Caco-2 (cell line): ENCODE measurements at places on chromosomes 12 and 14. TPM values are rescaled to one million over a fixed set of nuclear protein-coding genes. Genes with fewer than 3 reads are reported as not detected.
A peak's percentile ranks its signal among the peaks of the same experiment; 100 is the strongest.

- peaks cover 7% of the 10 kb centered on the region for H3K4me1 ChIP-seq
- no peaks in the 10 kb centered on the region for H3K27me3 ChIP-seq
- H3K4me3 ChIP-seq, result no peak overlapping the region
- H3K27ac ChIP-seq, result no peak overlapping the region
- H3K36me3 ChIP-seq, result no peaks in the 10 kb centered on the region
These were observed 481.1 kb downstream of the DIO2 start for GRCh38 chr14:79730196-79730595.

- DNase-seq, result no peak
- H3K27ac ChIP-seq, result no peak overlapping the region
These were observed 286.4 kb upstream of the TMEM132C start for GRCh38 chr12:127980585-127980984.

DNA sequence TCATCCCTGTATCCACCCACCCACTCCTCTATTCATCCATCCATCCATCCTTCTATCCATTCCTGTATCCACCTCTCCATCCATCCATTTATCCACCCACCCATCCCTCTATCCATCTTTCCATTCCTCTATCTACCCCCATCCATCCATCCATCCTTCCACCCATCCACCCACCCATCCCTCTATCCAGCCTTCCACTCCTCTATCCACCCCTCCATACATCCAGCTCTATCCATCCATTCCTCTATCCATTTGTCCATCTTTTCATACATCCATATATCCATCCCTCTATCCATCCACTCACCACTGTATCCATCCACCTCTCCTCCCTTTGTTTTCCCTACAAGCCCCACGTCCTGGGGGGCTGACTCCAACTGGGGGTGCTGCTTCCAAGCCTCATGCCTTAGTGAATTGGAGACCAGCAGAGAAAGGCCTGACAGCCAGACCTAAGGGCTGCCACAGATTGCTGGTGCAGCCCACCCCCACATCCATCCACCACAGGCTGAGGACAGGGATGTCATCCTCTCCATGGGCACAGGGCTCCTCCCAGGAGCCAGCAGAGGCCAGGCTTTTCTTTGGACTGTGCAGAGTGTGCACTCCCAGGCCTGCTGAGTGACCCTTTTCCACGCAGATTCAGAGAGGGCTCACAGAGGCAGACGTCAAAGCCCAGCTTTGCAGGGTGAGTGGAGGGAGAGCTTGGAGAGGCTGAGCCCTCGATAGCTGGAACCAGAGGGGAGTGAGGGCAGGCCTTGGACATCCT is 18.9 kb upstream of the GPR132 start:
- no peak overlapping the region for H3K27ac ChIP-seq
- DNase-seq, result no peak
- H3K4me1 ChIP-seq, result peaks cover 24% of the 10 kb centered on the region
- H3K27me3 ChIP-seq, result no peaks in the 10 kb centered on the region
- no peaks in the 10 kb centered on the region for H3K36me3 ChIP-seq

The ZDHHC22 gene
- not detected in 2 replicates for total RNA-seq

The SH2B3 gene
- 15.6 and 16.1 TPM in 2 replicates for total RNA-seq

GRCh38 chr12:77613411-77613810 is 217.3 kb upstream of the NAV3 start:
- H3K27me3 ChIP-seq, result no peaks in the 10 kb centered on the region
- no peak for DNase-seq
- H3K27ac ChIP-seq, result no peak overlapping the region
- no peaks in the 10 kb centered on the region for H3K4me1 ChIP-seq
- H3K4me3 ChIP-seq, result no peak overlapping the region

- DNase-seq, result no peak
- H3K4me1 ChIP-seq, result no peaks in the 10 kb centered on the region
- no peak overlapping the region for H3K27ac ChIP-seq
- no peaks in the 10 kb centered on the region for H3K27me3 ChIP-seq
- no peak overlapping the region for H3K4me3 ChIP-seq
These were observed 313.3 kb downstream of the DUSP6 start for GRCh38 chr12:89038831-89039512.

DNA sequence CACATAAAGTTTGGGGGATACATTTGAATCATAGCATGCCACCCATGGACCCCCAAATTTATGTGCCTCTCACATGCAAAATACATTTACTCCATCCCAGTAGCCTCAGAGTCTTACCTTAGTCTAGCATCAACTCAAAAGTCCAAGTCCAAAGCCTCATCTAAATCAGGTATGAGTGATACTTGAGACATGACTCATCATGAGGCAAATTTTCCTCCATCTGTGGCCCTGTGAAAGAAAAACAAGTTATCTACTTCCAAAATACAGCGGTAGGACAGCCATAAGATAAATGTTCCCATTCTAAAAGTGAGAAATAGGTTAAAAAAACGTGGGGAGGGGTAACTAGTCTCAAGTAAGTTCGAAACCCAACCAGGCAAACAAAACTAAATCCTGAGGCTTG is 444.2 kb downstream of the SNAPC1 start:
- no peaks in the 10 kb centered on the region for H3K36me3 ChIP-seq
- no peak for DNase-seq
- H3K4me1 ChIP-seq, result no peaks in the 10 kb centered on the region

The TSPAN19 gene
- total RNA-seq, result not detected in 2 replicates

The ALG10B gene
- 10.9 and 11.9 TPM in 2 replicates for total RNA-seq

- no peaks in the 10 kb centered on the region for H3K36me3 ChIP-seq
- no peak overlapping the region for H3K27ac ChIP-seq
- H3K4me1 ChIP-seq, result no peaks in the 10 kb centered on the region
- no peak overlapping the region for H3K4me3 ChIP-seq
These were observed 199.6 kb upstream of the DIO3 start for GRCh38 chr14:101361451-101362433.

- H3K4me1 ChIP-seq, result no peaks in the 10 kb centered on the region
- no peak overlapping the region for H3K27ac ChIP-seq
- DNase-seq, result peak; percentile 19
- H3K4me3 ChIP-seq, result no peak overlapping the region
- no peaks in the 10 kb centered on the region for H3K27me3 ChIP-seq
These were observed 328.3 kb downstream of the TMEM121 start for GRCh38 chr14:105854600-105855245.

The AQP5 gene
- total RNA-seq, result not detected in 2 replicates

DNA sequence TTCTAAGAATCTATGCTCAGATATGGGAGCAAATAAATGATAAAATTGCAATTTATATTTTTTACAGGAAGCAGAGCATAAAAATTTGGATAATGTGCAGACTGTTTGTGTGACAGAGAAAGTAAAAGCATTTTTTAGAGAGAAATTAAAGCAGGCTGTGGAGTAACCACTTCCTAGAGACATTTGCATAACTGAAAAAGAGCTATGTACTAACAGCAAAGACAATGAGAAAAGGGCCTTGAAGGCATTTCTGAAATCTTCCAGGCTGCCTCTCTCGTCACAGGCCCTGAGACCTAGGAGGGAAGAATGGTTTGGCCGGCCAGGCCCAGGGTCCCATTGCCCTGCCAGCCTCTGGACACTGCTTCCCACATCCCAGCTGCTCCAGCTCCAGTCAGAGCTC is 247.2 kb downstream of the ALX1 start:
- no peak for DNase-seq
- no peaks in the 10 kb centered on the region for H3K27me3 ChIP-seq
- H3K36me3 ChIP-seq, result no peaks in the 10 kb centered on the region
- H3K4me1 ChIP-seq, result no peaks in the 10 kb centered on the region
- H3K4me3 ChIP-seq, result no peak overlapping the region

- DNase-seq, result no peak
- no peak overlapping the region for H3K4me3 ChIP-seq
- H3K27me3 ChIP-seq, result no peaks in the 10 kb centered on the region
- H3K36me3 ChIP-seq, result no peaks in the 10 kb centered on the region
- H3K4me1 ChIP-seq, result peaks cover 13% of the 10 kb centered on the region
These were observed 130.1 kb downstream of the CCDC91 start for GRCh38 chr12:28320353-28320752.

The OASL gene
- total RNA-seq, result 0.11 and 0.35 TPM in 2 replicates

- no peak overlapping the region for H3K4me3 ChIP-seq
- no peaks in the 10 kb centered on the region for H3K4me1 ChIP-seq
- DNase-seq, result no peak
- H3K27ac ChIP-seq, result no peak overlapping the region
These were observed 331.8 kb downstream of the TMEM132D start for GRCh38 chr12:129571901-129572494.

GRCh38 chr12:80161612-80162011 is 62.3 kb downstream of the OTOGL start:
- H3K27me3 ChIP-seq, result no peaks in the 10 kb centered on the region
- no peaks in the 10 kb centered on the region for H3K36me3 ChIP-seq
- no peak overlapping the region for H3K27ac ChIP-seq
- DNase-seq, result no peak
- H3K4me3 ChIP-seq, result no peak overlapping the region

The DAZAP2 gene
- 84.9 and 100 TPM in 2 replicates for total RNA-seq

DNA sequence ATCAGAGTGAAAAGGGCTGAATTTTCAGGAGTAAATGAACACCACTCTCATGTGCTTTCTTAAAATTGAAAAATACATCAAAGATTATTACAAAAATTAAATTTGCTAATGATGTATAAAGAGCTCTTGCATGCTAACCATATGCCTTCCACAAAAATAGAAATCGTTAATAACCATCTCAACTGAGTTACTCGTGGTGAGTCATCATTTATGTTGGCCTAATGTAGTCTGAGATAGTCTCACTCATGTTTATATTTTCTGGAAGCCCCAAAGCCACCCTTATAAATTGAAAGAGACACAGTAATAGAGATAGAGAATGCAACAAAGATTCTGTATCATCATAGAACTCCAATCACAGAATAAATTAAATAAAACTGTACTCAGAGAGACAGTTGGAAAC is 131.2 kb downstream of the KCNH5 start:
- no peaks in the 10 kb centered on the region for H3K36me3 ChIP-seq
- no peak overlapping the region for H3K27ac ChIP-seq
- no peaks in the 10 kb centered on the region for H3K27me3 ChIP-seq
- no peak overlapping the region for H3K4me3 ChIP-seq
- H3K4me1 ChIP-seq, result no peaks in the 10 kb centered on the region

The NEDD8 gene
- total RNA-seq, result 210 and 218 TPM in 2 replicates

DNA sequence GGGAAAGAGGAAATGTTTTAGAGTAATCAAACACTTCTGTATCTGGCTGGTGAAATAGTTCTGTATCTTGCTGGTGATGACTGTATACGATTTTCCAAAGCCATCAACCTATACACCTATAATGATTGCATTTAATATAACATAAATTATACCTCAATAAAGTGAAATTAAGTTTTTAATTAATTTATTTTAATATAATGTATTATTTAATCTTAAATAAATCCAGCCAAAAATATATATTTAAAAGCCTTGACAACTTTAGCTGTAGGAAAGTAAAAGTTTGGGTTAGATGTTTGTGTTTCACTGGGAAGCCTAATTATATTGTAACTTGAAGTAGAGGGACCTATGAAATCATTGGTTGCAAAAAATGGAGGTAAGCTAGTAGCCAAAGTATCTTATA is 654.8 kb upstream of the MIS18BP1 start:
- H3K27ac ChIP-seq, result no peak overlapping the region
- DNase-seq, result no peak
- H3K27me3 ChIP-seq, result no peaks in the 10 kb centered on the region
- H3K4me1 ChIP-seq, result no peaks in the 10 kb centered on the region

DNA sequence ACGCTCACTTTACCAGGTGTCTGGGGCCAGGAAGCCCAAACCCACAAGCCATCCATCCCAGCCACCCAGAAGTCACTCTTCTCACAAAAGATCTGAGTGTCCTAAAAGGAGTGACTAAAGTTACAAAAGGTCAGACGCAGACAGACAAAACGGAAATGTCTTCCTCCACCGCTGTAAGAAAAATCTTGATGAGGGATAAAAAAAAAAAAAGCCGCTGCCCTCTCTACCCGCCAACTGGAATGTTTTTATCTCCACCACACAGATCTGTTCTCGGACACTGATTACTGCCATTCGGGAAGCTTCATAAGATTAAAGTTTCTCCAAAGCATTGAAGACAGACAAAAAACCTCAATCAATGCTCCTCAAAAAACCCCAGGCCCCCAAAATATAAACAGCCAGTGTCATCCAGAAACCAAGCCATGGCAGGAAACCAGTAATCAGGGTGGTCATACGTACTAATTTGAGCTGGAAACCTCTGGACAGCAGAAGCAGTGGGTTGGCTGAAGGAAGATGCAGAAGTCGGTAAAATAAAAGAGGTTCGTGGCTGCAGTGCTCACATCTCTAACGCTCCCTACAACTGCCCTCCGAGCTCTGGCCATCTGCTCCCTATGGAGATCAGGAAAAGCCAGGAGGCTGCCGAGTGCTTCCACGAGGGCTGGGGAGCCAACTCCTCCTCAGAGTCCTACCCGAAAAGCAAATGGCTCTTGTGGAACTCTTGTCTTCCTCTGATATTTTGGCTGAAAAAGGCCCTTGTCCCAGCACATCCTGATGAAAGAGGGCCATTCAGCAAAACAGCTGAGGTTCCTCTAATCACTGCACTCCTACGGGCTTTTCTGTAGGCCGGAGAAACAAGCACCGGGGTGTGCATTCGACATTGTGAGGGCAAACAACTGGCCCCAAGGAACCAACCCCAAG is 30.3 kb downstream of the SSH1 start:
- no peak overlapping the region for H3K4me3 ChIP-seq
- no peaks in the 10 kb centered on the region for H3K27me3 ChIP-seq
- peaks cover 2% of the 10 kb centered on the region for H3K36me3 ChIP-seq
- peak overlapping the region; percentile 45 for H3K27ac ChIP-seq
- no peak for DNase-seq
- peaks cover 22% of the 10 kb centered on the region for H3K4me1 ChIP-seq

The SLC10A1 gene
- 2.6 and 3.8 TPM in 2 replicates for total RNA-seq

- H3K27ac ChIP-seq, result no peak overlapping the region
- DNase-seq, result no peak
- no peak overlapping the region for H3K4me3 ChIP-seq
- H3K27me3 ChIP-seq, result no peaks in the 10 kb centered on the region
- H3K36me3 ChIP-seq, result no peaks in the 10 kb centered on the region
These were observed 38.7 kb downstream of the TTC8 start for GRCh38 chr14:88863167-88863566.

DNA sequence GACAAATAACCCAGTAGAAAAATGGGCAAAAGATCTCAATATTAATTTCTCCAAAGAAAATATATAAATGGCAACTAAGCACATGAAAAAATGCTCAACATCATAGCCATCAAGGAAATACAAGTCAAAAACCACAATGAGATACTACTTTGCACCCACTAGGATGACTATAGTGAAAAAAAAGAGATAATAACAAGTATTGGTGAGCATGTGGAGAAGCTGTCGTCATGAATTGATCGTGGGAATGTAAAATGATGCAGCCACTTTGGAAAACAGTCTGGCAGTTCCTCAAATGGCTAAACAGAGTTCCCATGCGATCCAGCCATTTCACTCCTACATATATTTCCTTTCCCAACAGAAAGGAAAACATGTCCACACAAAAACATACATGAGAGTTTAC is 18.1 kb downstream of the JDP2 start:
- H3K36me3 ChIP-seq, result no peaks in the 10 kb centered on the region; the same call in 1 of the 2 replicates
- H3K4me1 ChIP-seq, result peaks cover 29% of the 10 kb centered on the region
- H3K27me3 ChIP-seq, result no peaks in the 10 kb centered on the region
- H3K4me3 ChIP-seq, result no peak overlapping the region

DNA sequence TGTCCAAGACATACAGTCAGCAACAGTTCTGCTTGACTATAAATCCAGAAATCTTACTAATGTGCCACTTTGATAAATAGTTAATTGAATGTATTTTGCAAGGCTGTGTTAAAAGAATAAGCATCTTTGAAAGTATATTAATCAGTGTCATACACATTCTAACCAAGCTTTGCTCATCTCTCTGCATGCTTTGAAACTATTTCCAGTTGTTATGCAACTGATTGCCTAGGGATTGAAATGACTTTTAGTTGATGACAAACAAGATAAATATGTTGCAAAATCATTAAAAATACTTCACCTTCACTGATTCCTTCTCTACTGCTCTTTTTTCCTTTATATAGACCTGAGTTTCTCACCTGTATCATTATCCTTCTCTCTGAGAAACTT is 91.3 kb downstream of the AEBP2 start:
- H3K27ac ChIP-seq, result no peak overlapping the region
- no peaks in the 10 kb centered on the region for H3K27me3 ChIP-seq
- no peak overlapping the region for H3K4me3 ChIP-seq
- no peaks in the 10 kb centered on the region for H3K36me3 ChIP-seq
